Stimulated activated CD8-positive, alpha-beta memory T cell treated with anti-CD3 and anti-CD28 coated beads, Interleukin-2, amount 100 ng/mL, for 48 hours (primary cell): ENCODE measurements at places on chromosomes 6 and 20.

DNA sequence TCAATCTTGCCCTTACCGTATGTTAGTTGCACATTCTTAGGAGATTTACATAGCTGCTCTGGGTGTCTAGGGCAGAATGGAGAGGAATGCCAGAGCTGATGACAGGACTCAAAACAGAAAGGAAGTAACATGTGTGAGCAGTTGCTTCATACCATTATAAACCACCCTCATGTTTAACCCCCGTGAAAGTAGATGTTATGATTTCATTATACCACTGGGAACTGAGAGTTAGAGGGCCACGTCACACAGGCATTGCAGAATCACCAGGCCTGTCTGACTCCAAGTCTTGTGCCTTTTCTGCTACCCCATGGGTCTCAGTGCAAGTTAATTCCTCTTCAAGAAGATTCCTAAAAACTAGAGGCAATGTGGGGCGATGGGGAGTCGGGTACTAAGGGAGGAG lies 23.5 kb upstream of the SIM1 start:
- no peak for DNase-seq

GRCh38 chr6:157381631-157382621 lies 936 bp downstream of the ZDHHC14 start:
- peak; percentile 42 for DNase-seq

- no peak for DNase-seq
These were observed 17.6 kb downstream of the WRNIP1 start for GRCh38 chr6:2782825-2783187.

DNA sequence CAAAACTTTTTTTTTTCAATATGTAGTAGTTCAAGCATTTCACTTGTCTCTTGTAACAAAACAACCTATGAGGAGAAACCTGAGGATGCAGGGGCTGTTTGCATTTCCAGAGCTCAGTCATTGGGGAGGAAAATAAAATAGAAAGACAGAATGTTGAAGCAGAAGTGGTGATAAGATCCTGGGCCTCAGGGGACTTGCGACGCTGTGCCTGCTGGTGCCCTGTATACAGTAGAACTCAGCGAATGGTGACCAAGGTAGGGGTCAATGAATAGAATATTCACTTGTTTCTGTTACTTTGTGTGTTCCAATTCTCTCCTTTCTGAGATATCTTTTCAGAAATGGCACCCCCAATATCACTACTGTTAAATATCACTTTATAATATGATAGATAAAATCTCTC lies 271.6 kb downstream of the FARS2 start:
- DNase-seq, result no peak

GRCh38 chr6:31615748-31616147 lies 714 bp downstream of the AIF1 start:
- no peak for DNase-seq

DNA sequence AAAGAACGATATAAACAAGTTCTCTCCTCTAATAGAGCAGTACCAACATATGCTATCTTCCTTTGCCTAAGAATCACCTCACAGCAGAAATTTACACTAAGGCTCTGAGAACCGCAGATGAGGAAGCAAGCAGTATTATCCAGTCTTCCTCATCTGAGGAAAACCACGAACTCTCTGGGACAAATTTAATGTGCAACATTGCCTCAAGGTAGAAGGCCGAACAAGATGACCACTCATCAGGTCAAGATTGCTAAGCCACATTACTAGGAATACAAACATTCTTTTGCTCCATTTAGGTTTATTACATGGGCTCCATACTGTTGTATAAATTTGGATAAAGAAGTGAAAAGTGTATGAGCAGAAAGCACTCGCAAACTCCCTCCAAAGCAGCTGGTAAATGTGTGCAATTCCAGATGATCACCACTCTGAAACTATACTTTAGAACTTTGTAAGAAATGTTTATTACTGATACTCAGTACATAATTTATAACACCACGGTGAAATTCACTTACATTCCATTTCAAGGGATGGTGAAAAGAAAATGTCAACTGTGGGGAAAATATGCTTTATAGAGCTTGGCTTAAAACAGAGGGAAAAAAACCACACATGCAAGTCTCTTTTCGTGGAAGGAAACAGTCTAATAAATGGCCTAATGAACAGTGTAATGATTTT lies 398.4 kb downstream of the BTBD9 start:
- DNase-seq, result no peak

DNA sequence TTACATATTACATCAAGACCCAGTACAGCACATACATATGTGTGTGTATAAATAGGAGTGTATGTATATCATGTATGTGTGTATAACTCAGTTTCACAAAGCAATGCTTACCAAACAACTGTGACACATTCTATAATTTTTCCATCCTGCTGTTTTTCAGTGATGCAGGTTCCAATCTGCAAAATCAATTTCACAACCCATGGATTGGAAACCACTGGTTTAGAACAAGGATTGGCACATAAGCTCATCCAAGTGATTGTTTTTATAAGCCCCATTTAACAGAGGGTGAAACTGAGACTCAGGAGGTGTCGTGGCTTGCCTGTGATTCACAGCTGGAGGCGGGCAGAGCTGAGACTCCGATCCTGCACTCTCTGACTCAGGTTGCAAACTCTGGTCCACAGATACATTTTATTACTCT lies 158.2 kb downstream of the ZMYND8 start:
- DNase-seq, result no peak

DNA sequence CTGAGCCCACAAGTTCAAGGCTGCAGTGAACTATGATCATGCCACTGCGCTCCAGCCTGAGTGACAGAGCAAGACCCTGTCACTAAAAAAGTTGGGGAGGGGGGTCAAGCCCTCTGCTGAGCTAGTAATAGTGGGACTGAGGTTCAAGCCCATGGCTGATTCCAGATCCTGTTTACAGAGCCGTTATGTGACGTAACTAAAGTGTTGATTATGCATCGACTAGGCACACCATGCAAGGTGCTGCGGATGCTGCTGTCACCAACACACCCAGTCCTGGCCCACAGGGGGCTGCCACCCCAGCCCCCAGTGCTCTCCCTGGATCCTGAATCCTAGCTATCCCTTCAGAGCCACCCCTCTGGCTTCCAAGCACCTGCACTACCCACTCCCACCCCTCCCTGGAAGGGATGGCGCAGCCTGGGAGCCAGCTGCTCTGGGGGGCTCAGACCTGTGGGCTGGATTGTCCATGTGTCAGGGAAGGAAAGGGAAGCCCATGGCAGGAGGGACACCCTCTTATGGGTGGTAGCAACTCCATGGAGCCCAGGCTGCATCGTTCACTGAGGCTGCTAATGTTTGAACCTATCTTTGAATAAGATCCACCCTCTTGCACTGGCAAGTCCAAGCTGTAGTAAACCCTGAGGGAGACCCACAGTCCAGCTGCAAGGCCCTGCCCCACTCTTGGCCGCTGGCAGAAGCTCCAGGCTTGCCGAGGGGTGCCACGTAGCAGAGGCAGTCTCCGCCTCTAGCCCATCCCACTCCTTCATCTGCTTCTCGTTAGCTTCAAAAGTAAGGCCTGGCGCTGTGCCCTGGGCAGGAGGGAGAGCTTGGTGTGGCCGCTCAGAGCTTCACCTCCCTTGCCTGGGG lies 95.0 kb downstream of the SNX5 start:
- DNase-seq, result no peak

GRCh38 chr6:156114541-156114940 lies 658.9 kb upstream of the NOX3 start:
- no peak for DNase-seq

- no peak for DNase-seq
These were observed 1.1 kb upstream of the DACT2 start for GRCh38 chr6:168320634-168321033.

DNA sequence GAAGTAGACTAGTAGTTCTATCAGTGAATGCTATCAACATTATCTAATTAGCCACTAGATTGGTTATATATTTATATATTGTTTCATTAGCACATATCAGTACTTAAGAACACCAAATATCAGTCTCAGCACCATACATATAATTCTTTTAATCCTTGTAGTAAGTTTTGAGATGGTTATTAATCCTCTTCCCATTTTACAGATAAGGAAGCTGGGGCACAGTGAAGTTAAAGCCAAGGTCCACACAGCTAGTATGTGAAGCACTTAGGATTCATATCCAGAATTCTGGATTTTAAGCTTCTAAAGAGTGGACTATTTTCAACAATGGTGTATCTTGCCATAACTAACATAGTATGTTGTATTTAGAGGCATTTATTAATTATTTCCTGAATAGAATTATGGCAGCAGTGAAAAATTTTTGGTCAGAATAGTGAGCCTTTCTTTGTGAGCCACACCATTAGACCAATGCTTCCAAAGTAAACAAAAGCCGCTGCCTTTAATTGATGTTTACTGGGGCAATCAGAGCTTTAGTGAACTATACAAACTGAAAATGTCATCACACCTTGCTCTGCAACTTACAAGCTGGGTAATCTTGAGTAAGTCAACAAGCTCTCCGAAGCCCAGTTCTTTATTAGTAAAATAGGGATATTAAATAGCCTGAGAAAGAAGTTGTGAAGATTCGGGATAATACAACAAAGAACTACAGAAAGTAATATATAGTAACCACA lies 41.9 kb upstream of the HBS1L start:
- no peak for DNase-seq

DNA sequence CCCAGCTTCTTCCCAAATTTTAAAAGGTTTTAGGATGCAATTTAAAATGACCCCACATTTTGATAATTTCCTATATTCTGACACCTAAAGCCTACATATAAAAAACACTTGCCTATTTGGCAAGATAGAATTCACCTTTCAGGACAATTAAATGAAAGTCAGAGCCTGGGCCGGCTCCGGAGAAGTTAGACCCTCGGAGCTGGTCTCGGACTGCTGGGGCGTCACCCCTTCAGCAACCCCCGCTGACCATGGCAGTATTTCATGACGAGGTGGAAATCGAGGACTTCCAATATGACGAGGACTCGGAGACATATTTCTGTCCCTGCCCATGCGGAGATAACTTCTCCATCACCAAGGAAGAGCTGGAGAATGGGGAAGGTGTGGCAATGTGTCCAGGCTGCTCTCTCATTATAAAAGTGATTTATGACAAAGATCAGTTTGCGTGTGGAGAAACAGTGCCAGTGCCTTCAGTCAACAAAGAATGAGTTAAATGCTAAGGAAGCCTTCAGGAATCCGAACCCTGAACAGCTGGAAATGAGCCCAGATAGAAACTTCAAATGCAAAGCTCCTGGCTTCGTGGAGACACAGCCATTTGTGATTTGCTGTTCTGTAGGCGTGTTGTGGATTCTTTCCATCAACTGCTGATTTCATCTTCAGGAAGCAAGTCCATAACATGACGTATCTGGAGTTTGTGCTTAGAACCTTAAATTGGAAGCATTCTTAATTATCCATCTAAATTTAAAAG lies 16.0 kb downstream of the TCFL5 start:
- no peak for DNase-seq

- no peak for DNase-seq
These were observed 12.7 kb downstream of the IGF2R start for GRCh38 chr6:159981403-159982245.

GRCh38 chr6:92688342-92688741 lies 731.0 kb downstream of the EPHA7 start:
- DNase-seq, result no peak

DNA sequence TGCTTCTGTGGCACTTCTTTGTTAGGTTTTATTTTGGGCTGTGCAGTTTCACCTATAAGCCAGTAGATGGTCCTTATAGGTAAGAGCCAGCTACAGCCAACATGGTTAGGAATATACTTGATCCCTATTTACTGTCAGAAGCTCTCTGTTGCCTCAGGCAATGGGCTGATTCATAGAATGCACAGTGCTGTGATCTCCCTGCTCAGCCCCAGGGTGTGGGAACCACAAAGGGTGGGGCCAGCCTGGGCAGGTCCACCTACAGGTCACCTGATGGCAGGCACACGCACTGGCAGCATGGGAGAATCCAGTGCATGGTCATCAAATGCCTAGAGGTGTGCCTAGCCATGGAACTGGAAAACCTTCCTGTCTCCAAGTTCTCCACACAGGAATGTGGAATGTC lies 191.9 kb downstream of the MOXD1 start:
- no peak for DNase-seq

DNA sequence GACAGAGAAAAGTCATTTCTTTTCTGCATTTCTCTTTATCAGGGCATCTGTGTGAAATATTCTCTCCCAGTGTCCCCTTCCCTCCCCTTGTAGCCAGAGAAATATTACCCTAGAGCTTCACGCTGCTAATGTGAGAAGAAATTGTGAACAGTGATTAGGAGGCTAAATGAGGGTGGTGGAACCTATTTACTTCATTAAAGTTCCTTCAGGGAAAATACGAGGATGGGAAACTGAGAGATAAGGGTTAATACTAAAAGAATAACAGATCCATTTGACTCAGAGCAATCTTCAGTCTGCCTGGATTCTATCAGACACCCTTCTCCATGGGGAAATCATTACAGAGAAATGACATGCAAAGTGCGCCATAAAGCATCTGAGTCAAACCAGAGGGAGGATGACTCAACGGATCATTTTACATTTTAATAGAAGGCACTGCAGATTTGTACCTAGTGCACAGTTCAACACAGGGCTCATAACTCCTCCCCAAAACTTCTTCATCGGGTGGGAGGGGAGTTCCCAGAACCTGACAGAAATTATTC lies 131.3 kb downstream of the GJA10 start:
- no peak for DNase-seq

DNA sequence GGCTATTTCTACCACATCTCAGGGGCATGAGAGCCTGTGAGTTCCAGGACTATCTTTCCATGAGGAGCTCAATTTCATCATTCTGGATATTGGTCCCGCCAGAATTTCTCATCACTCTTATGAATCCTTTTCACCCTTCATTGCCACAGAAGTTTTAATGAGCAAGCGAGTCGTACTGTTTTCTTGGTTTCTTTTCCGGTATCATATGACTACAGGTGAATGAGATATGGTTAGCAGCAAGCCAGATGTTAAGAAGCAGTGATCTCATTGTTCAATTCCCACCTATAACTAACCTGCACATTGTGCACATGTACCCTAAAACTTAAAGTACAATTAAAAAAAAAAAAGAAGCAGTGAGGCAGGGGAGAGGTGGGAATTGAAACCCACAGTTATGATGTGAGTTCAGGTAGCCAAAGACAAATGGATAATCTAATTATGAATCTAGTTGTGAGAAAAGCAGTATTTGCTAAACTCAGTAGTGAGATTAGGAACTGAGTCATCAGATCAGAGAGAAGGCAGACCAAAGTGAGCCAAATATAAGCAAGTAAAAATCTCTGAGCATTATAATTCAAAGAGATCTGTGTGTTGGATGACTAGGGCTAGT lies 78.0 kb upstream of the ELOVL5 start:
- no peak for DNase-seq

- DNase-seq, result no peak
These were observed 58.5 kb downstream of the ANKS1A start for GRCh38 chr6:34947561-34947960.

DNA sequence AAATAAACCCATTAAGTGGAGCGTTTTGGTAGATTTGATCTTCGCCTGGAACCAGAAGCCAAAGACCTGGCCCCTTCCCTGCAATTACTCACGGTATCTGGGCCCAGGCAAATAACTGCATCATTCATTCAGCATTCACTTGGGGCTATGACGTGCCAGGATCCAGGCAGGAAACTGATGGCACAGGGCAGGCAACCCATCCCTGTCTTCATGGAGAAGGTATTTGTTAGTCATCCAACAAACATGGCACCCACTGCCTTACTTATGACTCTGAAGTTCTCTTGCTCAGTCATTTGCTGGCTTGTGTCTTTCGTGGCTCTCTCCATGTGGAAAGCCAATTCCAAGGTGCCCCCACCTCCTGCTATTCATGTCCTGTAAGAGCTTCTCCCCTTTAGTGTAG lies 232.4 kb downstream of the BMP7 start:
- no peak for DNase-seq

- DNase-seq, result no peak
These were observed 65.8 kb downstream of the SYTL3 start for GRCh38 chr6:158715330-158716311.

GRCh38 chr6:3801960-3802359 lies 47.2 kb upstream of the FAM50B start:
- DNase-seq, result no peak

- no peak for DNase-seq
These were observed 43.0 kb upstream of the TGM2 start for GRCh38 chr20:38208088-38208487.
